ENCODE measurements at places on chromosomes 7 and 10.

DNA sequence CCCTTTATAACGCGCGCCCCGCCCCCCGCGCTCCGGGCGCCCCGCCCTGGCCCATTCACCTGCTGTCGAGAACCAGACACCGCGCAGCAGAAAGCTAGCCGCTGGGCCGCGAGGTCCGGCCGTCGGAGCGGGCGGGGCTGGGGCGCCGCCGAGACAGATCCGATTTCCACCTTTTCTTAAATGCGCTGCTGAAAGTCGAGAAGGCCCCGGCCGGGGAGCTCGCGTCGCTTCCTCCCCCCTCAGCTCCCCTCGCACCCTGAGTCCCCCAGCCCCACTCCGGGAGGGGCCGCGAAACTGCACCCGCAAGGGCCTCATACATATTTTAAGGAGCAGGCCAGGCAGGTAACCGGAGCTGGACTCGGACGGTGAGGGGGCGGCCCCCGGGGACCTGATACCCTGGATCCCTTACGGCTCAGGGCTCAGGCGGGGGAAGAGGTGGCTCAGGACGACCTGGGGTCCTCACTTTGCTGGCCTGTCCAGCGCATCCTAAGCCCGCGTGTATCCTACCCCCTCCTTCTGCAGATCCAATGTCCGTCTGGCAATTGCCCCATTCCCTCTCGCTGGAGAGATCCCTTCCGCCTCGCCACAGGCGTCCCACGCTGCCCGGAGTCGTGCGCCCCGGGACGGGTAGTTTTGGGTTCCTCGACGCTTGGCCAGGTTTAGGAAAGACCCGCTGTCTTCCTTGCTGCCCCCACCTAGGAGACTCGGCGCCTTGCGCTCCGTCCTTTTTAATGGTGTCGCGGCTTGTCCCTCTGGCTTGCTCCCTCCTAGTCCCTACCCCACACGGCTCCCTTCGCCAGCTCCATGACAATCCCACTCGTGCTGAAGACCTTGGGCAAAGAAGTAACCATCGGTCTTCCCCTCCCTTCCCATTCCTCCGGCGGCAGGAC is 170.6 kb downstream of the UBE2H start:
- no peak for DNase-seq

- DNase-seq: no peak
These were observed 1123.5 kb upstream of the LRRN3 start for GRCh38 chr7:109967406-109967805.

DNA sequence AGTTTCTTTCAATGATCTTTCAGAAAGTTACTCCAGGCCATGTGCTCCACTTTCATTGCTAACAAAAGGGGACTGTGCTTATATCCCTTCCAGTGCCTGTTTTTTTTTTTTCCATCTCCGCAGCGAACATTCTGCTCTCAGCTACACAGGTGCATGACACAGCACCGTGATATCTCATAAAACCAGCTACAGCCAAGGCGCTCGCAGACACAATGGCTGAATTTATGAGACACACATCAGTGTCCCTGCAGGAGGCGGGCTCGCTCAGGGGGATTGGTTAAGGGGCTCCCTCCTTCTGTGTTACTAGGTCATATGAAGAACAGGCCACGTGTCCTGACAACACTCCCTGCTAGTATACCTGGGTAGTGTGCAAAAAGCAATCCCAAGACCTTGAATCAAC is 245.5 kb downstream of the SKAP2 start:
- no peak for DNase-seq

DNA sequence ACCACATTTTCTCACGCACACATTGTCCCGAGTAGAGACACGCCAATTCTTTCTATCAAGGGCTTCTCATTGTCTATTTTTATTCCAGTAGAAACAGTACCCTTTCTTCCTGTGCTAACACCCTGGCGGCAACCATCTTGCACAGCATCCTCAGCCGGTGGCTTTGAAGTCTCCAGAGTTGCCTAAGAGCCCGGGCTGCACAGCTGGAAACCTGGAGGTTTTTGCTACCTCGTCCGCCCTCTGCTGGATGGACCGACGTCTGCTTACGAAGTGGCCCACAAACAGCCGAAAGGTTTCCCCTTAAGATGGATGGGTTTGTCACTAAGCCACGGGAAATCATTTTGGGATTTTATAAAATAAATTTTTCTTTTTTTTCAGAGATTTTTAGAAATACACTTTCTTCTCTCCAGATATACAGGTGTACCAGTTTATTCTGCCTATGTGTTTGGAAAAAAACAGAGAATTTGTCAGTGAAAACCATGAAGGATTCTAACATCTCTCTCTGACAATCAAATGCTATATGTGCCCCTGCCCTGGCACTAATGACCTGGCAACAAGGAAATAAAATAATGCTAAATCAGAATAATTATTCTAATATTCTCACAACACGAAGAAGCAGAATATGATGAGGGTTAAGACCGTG is 81.8 kb upstream of the FAM204A start:
- peak; percentile 82 for DNase-seq

- DNase-seq: no peak
These were observed 163.8 kb downstream of the GRK5 start for GRCh38 chr10:119370972-119371703.

DNA sequence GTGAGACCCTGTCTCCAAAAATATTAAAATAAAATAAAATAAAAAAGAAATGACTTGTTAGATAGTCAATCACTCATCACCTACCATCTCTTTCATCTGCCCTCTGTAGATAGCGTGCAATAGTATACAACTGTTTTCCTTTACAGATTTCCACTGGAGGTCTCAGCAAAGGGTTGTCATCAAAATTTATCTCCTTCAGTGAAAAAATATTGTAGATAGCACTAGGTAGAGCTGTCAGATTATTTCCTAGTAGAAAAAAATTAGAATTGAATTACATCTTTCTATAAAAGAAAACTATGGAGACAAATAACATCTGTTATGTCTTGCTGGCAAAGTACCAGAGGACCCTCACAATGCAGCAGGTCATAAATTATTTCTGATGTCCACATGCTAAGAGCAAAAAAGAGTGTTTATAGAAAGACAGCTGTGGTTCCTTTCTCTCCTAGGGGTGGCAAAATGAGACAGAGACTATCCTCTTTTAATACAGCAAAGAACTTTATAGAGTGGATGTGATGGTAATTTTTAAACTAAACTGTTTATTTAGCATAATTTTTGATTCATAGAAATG is 16.3 kb upstream of the CYP51A1 start:
- DNase-seq: no peak

DNA sequence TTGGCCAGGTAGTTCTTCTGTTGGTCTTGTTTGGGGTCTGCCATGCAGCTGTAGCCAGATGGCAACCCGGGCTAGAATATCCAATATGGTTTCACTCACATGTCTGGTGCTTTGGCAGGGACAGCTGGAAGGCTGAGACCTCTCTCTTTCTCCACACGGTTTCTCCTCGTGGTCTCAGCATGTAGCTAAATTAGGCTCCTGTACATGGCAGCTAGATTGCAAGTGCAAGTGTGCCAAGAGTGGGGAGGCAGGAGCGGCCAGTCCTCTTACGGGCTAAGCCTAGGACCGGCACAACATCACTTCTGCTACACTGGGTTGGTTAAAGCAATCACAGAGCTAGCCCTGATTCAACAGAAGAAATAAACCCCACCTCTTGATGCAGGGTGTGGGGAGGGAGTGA is 9.3 kb upstream of the PDE1C start:
- no peak for DNase-seq

- no peak for DNase-seq
These were observed 85.8 kb upstream of the PRKCQ start for GRCh38 chr10:6665847-6666246.

- DNase-seq: no peak
These were observed 54.8 kb downstream of the DAGLB start for GRCh38 chr7:6392712-6393666.

- DNase-seq: peak; percentile 16
These were observed 259.8 kb downstream of the GLI3 start for GRCh38 chr7:41977151-41977651.

DNA sequence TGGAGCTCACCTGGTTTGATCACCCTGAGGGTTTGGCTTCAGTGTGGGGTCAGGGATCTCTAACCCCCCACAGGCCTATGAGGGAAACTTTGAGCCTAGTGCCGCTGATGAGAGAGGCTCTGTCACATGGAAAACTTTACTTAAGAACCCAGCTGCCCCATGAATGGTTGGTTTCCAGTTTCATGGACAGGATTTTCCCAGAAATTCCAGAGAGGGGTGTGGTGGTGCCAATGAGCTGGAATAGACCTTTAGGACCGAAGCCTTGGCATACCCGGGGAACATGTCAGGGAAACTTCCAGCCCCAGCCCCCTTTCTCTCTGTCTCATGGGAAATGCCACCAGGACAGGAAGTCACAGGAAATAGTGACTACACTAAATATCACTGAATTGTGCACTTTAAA is 36.9 kb downstream of the AKR1B1 start:
- DNase-seq: no peak

DNA sequence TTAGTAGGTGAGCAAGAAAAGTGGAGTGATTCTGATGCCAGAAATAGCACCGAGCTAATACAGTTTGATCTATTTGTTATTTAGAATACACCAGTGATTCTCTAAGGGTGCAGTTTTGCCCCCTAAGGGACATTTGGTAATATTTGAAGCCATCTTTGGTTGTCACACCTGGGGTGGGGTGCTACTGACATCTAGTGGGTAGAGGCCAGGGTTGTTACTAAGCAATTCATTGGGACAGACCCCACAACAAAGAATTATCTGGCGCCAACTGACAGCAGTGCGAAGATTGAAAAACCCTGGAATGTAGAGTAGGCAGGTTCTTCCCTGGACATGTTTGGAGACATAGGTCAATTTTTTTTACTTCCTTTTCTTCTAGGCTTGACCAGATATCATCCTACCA is 14.6 kb downstream of the PALS2 start:
- no peak for DNase-seq

DNA sequence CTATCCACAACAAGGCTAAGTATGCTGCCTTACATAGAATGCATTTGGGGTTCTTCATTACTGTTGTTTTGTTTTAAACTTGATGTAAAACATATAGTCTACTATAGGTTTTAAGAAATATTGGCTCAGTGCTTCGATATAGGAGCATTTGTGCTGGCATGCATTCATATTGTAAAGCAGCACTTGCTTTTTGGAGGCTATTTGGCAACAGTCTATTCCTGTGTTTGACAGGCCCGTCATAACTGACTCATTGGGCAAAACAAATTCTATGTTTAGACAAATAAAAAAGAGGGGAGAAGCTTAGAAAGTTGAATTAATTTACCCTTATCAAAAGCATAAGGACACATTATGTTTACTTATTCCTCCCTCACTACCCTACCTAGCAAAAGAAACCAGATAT is 38.4 kb upstream of the PLXDC2 start:
- no peak for DNase-seq

DNA sequence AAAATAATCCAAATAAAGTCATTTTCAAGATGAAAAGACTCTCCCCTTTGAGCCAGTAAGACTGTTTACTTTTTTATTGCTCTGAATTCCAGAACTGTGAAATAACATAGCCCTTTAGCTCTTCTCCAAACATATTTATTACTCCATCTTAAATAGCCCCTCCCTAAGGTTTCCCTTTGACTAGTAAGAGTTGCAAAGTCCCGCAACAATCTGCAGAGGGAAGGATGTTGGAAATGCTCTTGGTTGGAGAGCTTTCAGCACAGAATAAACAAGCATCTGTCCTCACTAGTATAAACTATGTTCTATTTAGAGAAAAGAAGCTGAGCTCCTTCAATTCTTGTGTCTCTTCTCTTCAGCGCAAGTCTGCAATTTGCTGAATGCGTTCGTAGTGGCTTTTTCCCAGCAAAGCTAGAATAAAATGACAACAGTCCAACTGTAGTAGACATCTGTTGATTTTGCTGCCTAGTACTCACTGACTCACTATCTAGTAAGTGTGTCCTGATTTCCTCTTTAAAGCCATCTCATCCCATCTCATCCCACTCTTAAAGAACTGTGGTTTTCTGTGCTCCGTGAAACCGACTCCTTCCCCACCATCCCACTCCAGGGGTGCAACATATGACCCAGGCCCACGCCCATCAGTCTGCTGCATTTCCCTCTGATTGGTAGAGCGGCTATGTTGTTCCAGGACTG is 104.0 kb downstream of the FAM107B start:
- DNase-seq: no peak

- no peak for DNase-seq
These were observed 87.4 kb downstream of the DYNC2I1 start for GRCh38 chr7:158943713-158944112.

GRCh38 chr10:98453729-98454128 is 7.0 kb upstream of the HPS1 start:
- DNase-seq: no peak

- DNase-seq: no peak
These were observed 6.4 kb downstream of the NEURL1 start for GRCh38 chr10:103499881-103500280.

- peak; percentile 65 for DNase-seq
These were observed 38.4 kb downstream of the PTPRE start for GRCh38 chr10:127945341-127945758.

- DNase-seq: no peak
These were observed 168.2 kb upstream of the IGFBP3 start for GRCh38 chr7:46089281-46089680.

DNA sequence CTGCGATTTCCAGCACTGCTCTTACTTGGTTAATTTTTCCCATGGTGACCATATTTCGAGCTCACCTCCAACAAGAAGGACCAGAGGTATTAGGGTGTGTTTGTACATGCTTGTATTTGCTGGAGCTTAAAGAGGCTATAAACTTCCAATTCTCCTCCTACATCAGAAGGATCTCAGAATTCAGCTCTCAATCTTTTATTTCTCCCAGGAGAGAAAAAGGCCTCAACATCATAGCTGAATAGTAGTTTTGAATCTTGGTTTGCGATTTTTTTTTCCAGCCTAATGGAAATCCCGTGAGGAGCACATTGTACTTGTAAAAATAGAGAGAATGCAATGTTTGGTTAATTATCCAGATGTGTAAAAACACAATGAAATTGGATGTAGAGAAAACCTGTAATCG is 69.7 kb downstream of the CPVL start:
- DNase-seq: no peak

DNA sequence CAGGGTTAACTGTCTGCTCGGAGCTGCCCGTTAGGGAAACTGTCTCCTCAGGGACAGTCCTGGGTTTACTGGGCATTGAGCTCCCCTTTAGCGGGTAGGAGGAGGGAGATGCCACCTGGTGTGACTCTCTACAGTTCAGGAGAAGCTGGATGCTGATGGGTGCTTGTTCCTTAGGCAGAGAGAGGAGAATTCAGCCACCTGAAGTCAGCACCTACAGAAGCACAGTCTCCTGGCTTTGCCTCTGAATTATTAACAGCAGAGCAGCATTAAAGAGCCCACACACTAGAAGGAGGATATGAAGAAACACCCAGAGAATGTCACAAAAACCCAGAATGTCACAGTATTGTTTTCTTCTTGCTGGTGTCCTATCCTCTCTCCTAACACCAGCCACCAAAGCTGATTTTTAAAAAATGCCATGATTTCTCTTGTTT is 696 bp downstream of the GIMAP4 start:
- no peak for DNase-seq

DNA sequence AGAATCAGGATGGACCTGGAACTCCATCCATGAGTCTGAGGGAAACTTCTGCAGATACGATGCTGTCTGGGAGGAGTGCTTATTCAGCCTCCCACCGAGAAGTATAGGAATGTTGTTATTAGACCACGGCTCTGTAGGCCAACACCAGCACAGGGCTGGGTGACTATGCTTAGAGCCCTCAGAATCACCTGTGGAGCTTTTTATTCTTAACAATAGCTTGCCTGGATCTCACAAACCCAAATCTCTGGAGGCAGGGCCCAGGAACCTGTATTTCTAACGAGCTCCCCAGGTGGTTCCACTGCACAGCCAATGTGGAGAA is 55.6 kb upstream of the ARID5B start:
- DNase-seq: no peak

All from AML-193 (cell line).